Suppressor macrophage (primary cell): ENCODE measurements at places on chromosomes 7 and 10.

- peak; percentile 39 for DNase-seq
Observed at GRCh38 chr10:100637785-100638184, 102.0 kb downstream of the HIF1AN start.

- no peak for DNase-seq
Observed at GRCh38 chr10:131933696-131934086, 32.9 kb downstream of the PPP2R2D start.

GRCh38 chr7:92489634-92490033 is 11.9 kb upstream of the ERVW-1 start:
- DNase-seq, result no peak

DNA sequence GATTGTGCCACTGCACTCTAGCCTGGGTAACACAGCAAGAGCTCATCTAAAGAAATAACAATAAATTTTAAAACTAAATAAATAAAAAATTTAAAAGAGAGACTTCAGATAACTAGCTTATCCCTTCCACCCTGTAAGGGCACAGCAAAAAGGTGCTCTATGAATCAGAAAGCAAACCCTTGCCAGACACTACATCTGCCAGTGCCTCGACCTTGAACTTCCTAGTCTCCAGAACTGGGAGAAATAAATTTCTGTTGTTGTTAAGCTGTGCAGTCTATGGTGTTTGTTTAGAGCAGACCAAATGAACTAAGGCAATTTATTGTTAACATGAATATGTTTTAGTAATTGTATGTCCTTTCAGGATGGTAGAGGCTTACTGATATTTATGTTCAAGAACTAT is 174.9 kb upstream of the TRIM24 start:
- DNase-seq, result no peak

GRCh38 chr7:118304100-118304499 is 79.6 kb downstream of the ANKRD7 start:
- no peak for DNase-seq

DNA sequence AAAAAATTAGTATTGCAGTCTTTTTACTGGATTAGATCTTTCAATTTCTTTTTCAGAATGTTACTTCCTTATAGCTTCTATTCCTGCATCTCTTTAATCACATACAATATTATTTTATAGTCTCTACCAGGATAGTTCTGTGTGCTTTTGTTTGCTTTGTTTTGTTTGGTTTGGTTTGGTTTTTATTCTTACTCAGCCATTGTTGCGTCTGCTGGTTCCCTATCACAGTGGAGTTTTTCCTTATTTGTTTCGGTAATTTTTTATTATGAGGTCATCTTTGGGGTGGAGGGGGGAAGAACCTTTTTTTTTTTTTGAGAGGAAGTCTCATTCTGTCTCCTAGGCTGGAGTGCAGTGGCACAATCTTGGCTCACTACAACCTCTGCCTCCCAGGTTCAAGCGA is 9.0 kb upstream of the BAIAP2L1 start:
- DNase-seq, result no peak

DNA sequence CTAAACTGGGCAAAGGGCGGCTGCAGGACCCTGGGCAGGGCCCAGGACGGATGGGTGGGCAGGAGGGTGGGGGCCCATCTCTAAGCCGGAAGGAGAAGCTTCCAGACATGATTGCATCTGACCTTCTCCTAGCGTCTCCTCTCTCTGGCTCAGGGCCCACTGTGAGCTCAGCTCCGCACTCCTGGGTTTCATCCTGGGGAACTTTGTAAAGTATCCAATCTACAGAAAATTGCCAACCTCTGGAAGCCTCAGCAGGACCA is 8.8 kb upstream of the RET start:
- DNase-seq, result no peak

DNA sequence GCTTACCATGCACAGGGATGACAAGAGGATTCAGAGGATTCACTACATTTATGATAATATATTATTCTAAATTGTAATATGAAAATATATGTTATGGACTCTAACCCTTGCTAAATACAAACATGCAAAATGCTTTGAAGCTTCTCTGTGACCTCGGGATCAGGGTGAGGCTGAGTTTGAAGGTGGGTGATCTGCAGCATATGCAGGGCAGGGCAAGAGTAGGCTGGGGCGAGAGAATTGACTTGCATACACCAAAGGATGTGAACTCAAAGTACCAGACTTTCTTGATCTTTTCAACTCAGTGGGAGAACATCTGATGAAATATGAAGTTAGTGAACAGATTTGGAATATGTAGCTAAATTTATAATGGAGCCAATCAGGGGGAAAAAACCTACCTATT is 57.0 kb downstream of the GPR158 start:
- no peak for DNase-seq

DNA sequence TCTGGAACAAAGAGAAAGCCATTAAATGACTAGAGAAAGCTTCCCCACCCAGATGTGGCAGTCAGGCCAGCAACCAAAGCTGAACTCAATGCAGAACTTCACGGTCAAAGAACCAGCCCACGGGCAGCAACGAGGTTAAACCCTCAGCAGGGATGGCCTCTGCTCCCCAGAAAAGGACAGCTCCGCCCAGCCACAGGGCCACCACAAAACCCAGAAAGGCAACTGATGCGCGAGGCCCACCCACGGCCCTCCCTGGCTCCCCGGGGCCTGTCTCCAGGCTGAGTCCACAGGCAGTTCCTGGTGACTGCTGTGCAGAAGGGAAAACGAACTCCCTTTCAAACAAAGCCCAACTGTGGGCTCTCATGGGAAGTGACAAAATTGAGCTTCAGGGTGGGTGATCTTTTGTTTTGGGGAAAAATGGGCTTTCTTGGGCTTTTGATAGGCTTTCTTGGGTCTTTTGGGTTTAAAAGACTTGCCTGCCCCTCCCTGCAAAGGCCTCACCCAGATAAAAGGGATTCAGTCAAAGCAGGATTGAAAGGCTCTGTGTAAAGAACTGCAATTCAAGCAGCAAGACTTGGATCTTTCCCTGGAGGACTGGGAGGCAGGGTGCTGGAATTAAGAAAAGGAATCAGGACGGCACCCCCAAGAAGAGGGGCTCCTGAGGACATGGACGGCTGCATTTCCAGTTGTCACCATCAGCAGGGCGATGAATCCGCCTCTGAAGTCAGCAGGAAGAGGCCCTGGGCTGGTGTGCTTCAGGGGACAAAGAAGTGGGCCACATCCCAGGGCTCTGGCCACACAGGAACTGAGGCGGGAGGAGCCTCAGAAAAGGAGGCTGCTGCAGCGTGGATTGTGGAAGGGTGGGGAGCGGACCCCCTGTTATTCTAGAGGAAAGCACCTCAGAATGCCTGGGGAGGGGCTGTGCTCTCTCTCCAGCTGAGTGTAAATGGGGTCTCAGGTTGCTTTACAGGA is 209.9 kb downstream of the USP6NL start:
- peak; percentile 10 for DNase-seq

DNA sequence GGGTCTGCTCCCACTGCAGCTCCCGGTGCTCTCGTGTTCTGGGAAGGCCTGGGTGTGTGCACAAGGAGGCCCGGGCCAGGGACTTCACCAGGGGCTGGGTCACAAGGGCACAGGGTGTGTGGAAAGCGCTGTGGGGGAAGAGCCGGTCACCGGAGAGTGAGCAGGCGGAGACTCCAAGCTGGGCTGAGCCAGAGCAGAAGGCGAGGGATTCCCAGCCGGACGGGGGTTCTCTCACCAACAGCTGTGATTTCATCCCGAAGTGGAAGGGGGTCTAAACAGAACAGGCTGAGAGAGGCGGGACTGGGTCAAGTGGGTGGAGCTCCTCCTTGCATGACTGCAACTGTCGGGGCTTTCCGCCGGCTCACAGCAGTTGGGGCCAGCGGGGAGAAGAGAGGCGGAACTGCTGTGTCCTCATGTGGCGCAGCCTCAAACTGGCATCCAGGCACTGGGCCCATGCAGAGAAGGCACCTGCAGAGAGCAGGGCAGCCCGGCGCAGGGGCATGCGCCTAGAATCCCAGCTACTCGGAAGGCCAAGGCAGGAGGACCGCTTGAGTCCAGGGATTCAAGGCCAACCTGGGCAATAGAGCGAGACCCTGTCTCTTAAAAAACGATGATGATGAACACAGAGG is 7.6 kb upstream of the ORAI2 start:
- peak; percentile 96 for DNase-seq

DNA sequence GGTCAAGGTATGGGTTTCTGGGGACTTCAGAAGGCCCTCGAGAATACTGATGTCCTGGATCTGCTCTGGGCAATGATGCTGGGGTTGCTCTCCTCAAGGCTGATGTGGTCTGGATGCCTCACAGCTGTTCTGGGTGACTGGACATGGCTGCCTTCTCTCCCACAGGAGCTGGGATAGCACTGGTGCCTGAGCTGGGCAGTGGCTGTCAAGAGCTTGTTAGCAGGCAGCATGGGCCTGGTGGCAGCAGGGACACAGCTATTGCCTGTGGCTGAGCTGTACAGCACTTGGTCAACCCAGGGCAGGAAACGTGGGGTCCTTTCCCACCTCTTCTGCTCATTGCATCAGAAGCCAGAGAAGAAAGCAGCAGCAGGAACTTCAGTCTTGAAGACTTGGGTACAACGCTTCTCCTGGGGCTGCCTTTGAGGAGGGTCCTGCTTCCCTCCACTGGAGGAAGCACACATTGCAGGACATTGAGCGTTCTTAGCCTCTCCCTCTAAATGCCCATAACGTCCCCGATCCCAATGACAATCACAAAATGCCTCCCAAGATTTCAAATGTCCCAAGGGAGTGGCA is 13.0 kb downstream of the ADCYAP1R1 start:
- DNase-seq, result no peak

DNA sequence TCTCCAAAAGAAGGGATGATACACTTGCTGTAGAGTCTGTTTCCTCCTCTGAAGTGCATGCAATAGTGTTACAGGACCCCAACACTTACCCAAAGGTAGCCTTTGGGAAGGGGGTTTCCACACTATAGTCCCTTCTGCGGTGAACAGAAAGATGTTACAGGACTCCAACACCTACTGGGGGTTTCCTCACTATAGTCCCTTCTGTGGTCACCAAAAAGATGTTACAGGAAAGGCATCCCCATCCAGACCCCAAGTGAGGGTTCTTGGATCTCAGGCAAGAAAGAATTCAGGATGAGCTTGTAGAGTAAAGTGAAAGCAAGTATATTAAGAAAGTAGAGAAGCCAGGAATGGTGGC is 69.2 kb upstream of the PIK3CG start:
- DNase-seq, result no peak

DNA sequence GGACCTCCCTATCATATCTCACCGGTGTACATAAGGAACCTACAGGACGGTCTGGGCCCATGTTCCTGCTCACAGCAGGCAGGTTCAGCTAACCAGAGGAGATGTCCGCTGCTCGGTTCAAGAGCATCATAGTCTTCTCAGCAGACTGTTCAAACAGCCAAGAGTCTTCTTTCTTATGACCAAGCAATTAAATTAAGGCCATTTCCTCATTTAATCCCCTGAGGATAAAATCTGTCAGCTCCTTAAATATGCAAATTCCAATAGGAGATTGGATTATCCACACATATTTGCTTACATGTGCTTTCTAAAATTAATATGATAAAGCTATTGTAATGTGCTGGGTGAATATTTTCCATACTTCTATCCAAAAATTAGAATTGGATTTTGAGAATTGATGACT is 59.7 kb downstream of the LMBR1 start:
- DNase-seq, result no peak

- no peak for DNase-seq
Observed at GRCh38 chr7:32117837-32118236, 47.6 kb upstream of the PDE1C start.

DNA sequence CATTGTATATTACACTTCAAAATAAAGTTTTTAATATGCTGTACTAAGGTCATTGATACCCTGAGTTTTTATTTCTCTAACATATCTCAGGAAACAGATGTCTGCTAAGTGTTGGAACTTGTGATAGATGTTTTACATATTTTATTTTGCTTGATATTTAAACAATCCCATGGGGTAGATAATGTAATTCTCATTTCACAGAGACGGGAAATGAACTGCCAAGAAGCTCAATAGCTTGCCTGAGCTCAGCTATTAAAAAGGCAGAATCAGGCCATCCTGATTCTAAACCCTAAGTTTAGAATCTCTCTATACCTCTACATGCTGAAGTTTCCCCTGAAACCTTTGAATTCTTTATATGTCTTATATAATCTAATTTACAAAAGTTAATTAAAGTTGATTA is 126.3 kb downstream of the LRRC18 start:
- DNase-seq, result no peak

GRCh38 chr7:105808703-105809590 is 67.5 kb downstream of the ATXN7L1 start:
- DNase-seq, result peak; percentile 89

DNA sequence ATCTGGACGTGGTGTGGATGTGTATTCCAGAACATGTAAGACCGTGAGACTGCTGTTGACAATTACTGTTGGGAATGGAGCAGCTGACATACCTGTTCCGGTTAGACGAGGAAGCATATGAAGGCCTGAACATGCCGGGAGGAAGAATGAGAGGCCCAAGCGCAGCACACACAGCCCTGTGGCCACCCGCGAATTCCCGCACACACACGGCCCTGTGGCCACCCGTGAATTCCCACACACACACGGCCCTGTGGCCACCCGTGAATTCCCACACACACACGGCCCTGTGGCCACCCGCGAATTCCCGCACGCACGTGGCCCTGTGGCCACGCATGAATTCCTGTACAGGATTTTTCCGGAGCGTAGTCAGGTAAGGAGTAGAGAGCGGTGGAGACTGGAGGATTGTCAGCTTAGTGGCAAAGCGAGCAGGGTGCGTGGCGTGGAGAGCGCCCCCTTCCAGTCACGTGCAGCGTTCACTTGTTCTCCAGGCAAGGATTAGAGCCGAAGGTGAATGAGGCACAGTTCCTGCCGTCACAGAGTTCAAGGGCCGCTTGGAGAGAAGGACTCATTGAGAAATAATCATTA is 9.5 kb upstream of the SUN1 start:
- DNase-seq, result no peak

DNA sequence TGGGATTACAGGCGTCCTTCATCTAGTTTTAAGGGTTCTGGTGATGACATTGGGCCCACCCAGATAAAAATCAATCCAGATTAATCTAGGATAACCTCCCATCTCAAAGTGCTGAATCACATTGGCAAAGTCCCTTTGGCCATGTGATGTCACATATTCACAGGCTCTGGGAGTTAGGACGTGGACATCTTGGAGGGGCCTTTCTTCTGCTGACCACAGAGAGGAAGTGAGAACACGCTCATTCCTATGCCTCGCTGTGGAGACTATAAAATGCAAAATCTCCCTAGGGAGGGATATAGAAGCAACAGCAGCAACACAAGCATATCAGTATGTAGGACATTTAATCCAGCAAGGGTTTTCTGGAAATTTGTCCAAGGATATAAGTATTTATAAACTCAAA is 266.0 kb upstream of the PITRM1 start:
- DNase-seq, result peak; percentile 57

- no peak for DNase-seq
Observed at GRCh38 chr10:103847909-103848468, 7.4 kb downstream of the SH3PXD2A start.

- DNase-seq, result no peak
Observed at GRCh38 chr7:100943693-100944092, 5.6 kb upstream of the MUC3A start.
